Progenitor cell of endocrine pancreas (in vitro differentiated cells): ENCODE measurements at places on chromosomes 2 and 18.

GRCh38 chr2:156326526-156327095 is 5.9 kb downstream of the NR4A2 start:
- DNase-seq, result no peak

- no peak for DNase-seq
Measured at GRCh38 chr2:226702376-226702775, 97.2 kb downstream of the IRS1 start.

GRCh38 chr2:11955884-11956291 is 209.5 kb downstream of the LPIN1 start:
- no peak for DNase-seq

GRCh38 chr18:7616661-7617060 is 49.5 kb downstream of the PTPRM start:
- DNase-seq, result no peak

DNA sequence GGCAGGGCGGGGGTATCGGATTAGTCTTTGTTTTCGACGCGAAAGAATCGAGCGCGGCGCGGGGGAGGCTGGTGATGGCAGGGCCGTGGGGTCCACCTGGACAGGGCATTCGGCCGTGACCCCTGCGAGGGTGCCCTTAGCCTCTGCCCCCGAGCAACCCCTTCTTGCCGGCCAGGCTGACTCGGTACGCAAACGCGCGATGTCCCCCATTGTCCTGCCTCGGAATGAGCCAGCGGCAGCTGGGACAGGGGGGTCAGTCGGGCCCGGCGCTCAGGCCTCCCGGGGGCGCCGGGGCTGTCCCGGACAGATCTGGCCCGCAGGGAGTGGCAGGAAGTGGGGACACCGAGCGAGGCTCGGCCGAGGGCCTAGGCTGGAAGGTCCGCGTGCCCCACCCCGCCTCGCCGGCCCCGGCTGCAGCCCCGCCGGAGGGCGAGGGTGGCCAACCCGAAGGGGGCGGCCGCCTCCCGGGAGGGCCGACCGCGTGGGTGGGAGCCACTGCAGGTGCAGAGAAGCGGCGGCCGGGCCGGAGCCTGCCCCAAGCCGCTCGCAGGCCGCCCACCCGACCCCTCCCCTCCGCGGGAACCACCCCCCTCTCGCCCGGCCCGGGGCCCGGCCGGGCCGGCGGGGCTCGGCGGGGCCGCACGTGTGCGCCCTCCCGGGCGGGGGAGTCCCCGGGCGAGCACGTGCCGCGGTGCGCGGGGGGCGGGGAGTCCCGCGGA is at the start of gene TET3:
Gene TET3, plus strand, starts transcription at position 708 of the 719 bp plus-strand sequence. CDS start 1,494 bp downstream, outside the sequence.
- peak; percentile 49 for DNase-seq

- DNase-seq, result no peak
Measured at GRCh38 chr2:171018522-171018921, 89.5 kb downstream of the GORASP2 start.

DNA sequence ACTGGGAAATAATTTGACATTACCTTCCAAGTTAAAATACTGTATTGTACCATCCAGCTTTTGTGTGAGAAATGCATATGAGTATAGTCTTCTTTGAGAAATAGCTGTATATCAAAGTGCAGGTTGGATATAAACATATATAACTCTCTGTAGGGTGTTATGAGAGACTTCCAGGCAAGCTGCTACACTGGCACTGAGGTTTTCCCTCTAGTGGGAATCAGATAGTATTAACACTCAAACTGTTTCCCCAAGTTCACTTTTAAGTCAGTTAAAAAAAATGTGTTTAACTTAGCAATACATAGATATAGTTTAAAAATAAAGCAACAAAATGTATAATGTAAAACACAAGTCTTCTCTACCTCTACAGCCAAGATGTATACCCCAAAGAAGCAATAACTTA is 368.4 kb upstream of the SLC8A1 start:
- DNase-seq, result no peak

GRCh38 chr18:10743766-10744165 is 217.9 kb downstream of the NAPG start:
- no peak for DNase-seq

- no peak for DNase-seq
Measured at GRCh38 chr2:233468741-233469110, 97.9 kb downstream of the USP40 start.

DNA sequence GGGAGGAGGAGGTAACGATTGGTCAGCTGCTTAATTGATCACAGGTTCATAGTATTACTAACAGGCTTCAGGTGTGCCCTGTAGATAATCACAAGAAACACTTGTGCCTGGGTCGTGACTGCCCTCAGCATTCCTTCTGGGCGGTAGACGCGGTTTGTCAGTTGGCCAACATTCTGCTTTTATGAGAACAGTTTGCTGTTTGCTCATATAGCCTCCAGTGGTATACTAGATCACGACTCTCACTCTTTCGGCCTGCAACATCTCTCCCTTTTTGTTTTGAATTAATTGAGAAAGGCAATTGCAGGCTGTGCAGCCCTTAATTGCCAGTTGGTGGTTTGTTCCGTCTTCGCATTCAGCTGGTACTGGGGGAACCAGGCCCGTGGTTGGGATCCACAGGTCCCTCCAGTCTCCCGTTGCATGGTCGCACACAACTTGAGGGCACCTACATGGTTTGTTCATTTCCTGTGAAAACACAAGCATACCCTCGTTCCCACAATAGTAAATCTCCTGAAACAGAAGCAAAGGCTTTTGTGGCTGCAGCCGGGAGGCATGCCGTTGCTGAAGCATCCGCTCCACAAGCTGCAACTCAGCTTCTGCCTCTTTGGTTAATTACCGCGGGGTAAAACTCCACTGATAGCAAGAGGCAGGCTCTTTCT is 30.3 kb upstream of the GPR17 start:
- no peak for DNase-seq

- DNase-seq, result no peak
Measured at GRCh38 chr2:216538538-216538937, 39.9 kb downstream of the RPL37A start.

- no peak for DNase-seq
Measured at GRCh38 chr2:157440404-157441071, 3.4 kb downstream of the CYTIP start.

DNA sequence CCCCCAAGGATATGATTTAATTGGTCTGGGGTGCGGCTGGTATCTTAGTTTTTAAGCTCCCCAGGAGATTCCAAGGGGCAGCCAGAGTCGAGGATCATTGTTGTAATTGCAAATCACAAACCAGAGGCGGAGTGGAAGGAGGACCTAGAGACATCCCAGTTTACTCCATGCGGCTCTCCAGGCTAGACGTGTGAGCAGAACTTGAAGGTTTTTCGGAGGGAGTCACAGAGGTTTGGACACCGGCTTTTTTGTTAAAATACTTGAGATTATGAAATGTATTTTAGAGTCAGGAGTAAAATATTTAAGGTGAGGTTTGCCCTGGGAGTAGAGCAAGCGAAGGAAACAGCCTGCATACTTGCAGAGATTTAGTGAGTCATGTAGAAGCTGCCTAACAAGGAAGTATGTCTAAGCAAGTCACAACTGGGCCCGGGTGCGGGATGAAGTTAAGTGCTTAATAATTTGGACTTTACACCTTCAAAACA is 39.5 kb downstream of the TGOLN2 start:
- no peak for DNase-seq

DNA sequence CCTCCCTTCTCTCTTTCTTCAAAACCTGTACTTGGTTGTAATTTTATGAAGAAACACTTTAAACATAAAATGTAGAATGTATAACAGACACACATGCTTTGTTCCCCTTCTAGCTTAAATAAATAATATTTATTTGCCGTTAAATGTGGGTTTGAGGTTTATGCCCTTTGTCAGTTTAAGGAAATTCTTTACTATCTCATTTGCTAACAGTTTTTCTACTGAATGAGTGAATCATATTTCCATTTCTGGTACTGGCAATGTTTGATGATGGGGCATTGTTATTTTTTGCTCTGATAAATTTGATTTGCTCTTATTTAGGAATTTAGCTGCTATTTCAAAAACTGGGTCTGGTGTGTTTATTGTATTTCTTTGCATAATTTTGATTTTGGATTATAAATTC is 555.6 kb downstream of the CCDC85A start:
- DNase-seq, result no peak

GRCh38 chr2:112643488-112643887 is 2.3 kb upstream of the SLC20A1 start:
- DNase-seq, result no peak

- no peak for DNase-seq
Measured at GRCh38 chr18:76405681-76406356, 89.2 kb downstream of the ZNF516 start.
